Left forelimb (tissue), 1 donor: ENCODE measurements at places on chromosomes 3 and 15.

GRCh38 chr3:141076797-141077571 is 25.8 kb downstream of the SPSB4 start:
- DNase-seq, result peak; percentile 79

DNA sequence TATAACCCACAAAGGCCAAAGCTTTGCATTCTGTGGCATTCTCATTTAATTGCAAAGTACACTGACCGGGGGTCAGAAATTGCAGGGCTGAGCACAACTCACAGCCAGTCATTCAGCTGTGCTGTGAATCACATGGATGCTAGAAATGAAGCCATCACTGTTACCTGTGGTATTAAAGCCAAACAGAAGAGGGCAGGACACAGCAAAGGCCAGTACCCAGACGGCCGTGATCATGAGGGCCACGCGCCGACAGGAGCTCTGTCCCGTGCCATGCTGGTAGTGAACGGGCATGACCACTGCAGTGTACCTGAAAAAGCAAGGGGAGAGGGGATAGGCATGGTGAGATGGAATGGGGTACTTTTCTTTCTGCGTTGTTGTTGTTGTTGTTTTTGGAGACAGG is 31.6 kb downstream of the DRD3 start:
- DNase-seq, result no peak

GRCh38 chr15:99209326-99209725 is 40.1 kb downstream of the TTC23 start:
- no peak for DNase-seq

- DNase-seq, result no peak
Measured at GRCh38 chr15:47383801-47384200, 333.5 kb upstream of the SEMA6D start.

DNA sequence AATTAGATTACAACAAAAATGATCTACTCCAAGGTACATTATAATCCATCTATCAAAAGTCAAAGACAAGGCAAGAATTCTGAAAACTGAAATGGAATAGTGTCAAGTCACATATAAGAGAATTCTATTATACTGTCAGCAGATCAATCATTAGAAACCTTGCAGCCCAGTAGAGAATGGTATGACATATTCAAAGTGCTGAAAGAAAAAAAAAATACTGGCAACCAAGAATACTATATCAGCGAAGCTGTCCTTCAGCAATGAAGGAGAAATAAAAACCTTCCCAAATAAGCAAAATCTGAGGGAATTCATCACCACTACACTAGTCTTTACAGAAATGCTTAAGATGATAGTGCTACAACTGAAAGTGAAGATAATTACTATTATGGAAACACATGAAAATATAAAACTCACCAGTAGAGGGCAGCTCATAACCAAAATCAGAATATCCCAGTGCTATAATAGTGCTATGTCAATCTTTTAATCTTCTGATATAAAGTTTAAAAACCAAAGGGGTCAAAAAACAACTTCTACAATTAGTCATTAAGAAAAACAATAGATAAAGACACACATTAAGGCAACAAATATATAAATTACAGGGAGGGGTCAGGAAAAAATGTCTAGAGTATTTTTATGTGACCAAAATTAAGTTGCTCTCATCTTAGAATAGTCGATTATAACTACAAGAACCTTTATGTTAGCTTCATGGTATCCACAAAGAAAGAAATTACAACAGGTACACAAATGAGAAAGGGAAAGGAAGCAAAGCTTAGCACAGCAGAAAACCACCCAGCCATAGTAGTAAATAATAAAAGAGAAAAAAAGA is 190.7 kb upstream of the CNTN6 start:
- DNase-seq, result no peak

DNA sequence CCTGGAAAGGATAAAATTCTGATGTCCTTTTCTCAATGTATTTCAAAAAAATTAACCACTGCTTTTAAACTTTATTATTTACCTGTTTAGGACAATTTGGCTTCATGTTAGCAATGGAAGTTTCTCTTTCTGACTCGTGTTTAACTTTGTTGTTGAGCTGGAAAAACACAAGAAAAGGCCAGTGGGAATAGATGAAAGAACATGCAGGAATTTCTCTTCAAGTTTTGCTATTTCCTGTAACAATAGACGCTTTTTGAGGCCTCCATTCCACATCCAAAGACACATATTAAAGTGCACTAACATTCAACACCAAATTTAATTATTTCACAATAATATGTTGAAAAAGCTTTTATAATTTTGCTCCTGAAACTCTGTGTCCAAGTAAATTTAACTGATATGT is 9.7 kb downstream of the RBMS3 start:
- DNase-seq, result no peak

DNA sequence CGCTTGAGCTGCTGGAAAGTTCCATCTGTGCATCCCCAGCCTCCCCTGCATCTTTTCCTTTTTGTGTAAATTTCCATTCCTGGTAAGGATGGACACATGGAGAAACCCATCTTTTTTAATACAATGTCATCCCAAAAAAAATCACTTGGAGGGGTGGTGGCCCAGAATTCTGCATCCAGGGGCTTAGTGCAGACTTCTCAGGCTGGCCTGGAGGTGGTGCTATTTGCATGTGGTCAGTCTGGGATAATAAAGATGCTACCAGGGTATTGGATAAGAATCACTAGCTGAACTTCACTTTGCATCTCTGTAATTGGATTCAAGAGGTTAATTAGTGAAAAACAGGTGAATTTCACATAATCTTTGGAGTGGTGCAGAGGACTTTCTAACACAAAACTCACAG is 1.8 kb upstream of the ZSCAN2 start:
- DNase-seq, result no peak
